ENCODE measurements at places on chromosomes 6 and 20. TPM values are rescaled to one million over a fixed set of nuclear protein-coding genes. Genes with fewer than 3 reads are reported as not detected.

DNA sequence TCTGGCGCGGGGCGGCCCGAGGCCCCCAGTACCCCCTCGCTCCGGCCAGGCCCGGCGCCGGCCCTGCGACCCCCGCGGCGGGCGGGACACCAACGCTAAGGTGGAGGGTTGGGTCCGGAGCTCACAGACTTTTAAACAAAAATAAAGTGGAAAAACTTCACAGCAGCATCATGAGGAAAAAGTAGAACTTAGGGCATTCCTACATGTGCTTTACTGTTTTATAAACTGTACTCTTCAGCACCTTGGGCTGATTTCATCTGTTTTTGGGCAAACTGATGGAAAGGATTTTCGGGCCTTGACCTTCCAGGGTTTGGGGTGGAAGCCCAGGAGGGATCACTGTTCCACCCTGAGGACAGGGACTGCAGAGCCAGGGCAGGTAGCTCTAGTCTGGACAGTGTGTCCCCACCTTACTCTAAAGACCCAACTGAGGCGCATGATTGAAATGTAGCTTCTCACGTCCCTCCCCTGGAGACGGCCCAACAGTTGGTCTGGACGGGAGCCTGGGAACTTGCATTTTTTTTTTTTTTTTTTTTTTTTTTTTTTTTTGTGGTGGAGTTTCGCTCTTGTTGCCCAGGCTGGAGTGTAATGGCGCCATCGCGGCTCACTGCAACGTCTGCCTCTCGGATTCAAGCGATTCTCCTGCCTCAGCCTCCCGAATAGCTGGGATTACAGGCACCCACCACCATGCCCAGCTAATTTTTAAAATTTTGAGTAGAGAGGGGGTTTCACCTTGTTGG lies 740 bp downstream of the NELFCD start:
- DNase-seq = no peak

DNA sequence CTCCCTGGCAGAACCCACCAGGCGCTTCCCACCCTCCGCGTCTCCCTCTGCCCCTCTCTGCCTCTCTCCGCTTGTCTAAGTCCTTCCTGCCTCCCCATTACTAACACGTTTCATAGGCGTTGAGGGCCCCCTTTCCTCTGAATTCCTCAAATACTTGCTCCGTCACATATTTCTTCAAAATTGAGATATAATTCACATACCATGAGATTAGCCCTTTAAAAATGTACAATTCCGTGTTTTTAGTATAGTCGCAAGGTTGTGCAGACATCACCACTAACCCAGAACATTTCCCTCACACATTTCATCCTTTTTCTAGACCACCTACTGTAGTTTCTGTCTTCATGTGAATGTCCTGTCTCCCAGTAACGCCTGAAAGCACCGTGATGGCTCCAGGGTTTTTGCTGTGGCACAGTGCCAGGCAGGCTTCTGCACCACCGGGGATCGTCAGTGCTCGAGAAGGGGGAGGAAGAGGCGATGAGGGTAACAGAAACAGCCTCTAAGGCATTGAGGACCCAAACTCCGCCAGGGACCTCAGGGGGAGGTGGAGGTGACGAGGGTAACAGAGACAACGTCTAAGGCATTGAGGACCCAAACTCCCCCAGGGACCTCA lies 141.9 kb upstream of the SNX9 start:
- no peak for DNase-seq

DNA sequence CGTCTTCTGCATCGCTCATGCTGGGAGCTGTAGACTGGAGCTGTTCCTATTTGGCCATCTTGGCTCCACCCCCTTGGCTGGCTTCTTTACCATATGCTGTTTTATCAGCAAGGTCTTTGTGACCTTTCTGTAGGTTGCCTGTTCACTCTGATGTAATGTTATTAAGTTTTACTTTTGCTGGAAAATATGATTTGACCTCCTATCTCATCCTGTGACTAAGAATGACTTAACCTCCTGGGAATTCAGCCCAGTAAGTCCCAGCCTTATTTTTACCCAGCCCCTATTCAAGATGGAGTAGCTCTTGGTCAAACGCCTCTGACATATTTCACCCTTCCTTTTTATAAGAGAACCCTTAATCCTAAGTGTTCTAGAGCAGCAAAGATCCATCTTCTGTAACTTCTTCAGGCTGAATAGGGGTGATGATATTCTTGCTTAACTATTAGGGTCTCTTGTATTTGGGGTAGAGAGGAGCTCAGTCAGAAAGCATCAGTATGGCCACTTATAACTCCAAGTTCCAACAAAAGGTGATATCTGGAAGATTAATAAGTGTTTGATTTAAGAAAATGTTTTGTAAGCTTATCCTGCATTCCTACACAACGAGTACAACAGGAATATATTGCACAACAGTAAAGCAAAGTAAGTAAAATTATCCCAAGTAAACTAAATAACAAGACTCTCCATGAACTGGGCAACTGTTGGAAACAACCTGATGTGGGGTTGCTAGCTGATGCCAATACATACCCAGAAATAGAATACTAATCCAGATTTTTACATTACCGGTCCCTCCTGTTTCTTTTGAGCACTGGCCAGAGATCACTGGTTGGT lies 23.1 kb upstream of the HMGN3 start:
- DNase-seq = no peak

- no peak for DNase-seq
Measured at GRCh38 chr20:9514072-9514460, 324 bp upstream of the LAMP5 start.

- DNase-seq = no peak
Measured at GRCh38 chr20:47400685-47401084, 44.2 kb upstream of the ZMYND8 start.

GRCh38 chr6:89984926-89985750 lies 90.9 kb downstream of the GJA10 start:
- DNase-seq = peak; percentile 75

DNA sequence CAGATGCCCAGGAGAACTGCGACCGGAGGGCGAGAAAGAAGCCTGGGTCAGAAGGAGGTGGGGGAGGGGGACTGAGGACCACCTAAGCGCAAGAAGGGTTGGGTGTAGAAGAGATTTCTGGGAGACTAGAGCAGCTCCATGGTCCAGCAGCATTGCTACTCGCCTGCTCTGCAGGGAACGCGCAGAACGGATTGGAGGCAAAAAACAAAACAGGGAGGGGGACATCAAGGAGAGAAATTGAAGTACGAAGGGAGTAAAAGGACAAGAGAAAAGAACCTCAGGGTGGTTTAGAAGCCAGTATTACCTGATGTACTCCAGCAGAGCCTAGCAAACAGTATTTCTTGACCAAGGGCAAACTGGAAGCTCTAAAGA lies 537 bp upstream of the GABBR1 start:
- no peak for DNase-seq

- DNase-seq = peak; percentile 44
Measured at GRCh38 chr6:138509371-138509770, 10.1 kb upstream of the NHSL1 start.

GRCh38 chr6:31299947-31300346 lies 28.1 kb upstream of the HLA-C start:
- no peak for DNase-seq

GRCh38 chr20:40584130-40584809 lies 104.8 kb downstream of the MAFB start:
- no peak for DNase-seq

DNA sequence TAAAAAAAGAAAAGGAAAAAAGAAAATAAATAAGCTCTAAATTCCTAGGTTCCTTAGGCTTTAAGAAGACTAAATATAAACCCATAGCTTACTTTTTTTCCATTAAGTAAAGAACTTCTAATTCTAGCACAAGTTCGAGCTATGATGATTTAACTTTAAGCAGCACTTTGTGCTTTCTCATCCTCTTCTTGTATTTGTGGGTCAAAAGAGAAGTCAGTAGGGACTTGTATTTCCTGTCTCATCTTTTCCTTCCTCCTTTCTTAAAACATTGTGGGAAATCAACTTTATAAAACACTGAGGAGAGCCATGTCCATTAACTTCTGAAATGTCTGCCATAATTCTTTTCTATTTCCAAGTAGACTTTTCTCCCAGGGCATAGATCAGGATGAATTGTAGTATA lies 637.7 kb upstream of the CITED2 start:
- no peak for DNase-seq

- DNase-seq = no peak
Measured at GRCh38 chr6:42124223-42124836, 18.1 kb downstream of the C6orf132 start.

- DNase-seq = no peak
Measured at GRCh38 chr6:88869263-88870020, 94.0 kb downstream of the RNGTT start.

GRCh38 chr6:114080891-114081510 lies 110.1 kb upstream of the HDAC2 start:
- no peak for DNase-seq

- DNase-seq = no peak
Measured at GRCh38 chr20:63106765-63107448, 100.1 kb upstream of the BHLHE23 start.

- DNase-seq = peak; percentile 75
Measured at GRCh38 chr6:44253307-44254101, 3.8 kb downstream of the SLC35B2 start.

KHDC1L gene
- 2.2 TPM for total RNA-seq

RSPO4 gene
- total RNA-seq = 0.86 TPM

GPX5 gene
- total RNA-seq = not detected

SNX21 gene
- total RNA-seq = 10.2 TPM

Measured in glutamatergic neuron (in vitro differentiated cells).